ENCODE measurements at places on chromosomes 16 and 17. TPM values are rescaled to one million over a fixed set of nuclear protein-coding genes. Genes with fewer than 3 reads are reported as not detected.

Gene COA3
- total RNA-seq, result 15.2 TPM

Gene KRTAP4-3
- total RNA-seq, result not detected

GRCh38 chr16:69064124-69064763 is 41.2 kb upstream of the HAS3 start:
- no peaks in the 10 kb centered on the region for H3K27me3 ChIP-seq
- H3K4me3 ChIP-seq, result no peak overlapping the region
- H3K27ac ChIP-seq, result no peak overlapping the region
- peaks cover 4% of the 10 kb centered on the region for H3K4me1 ChIP-seq
- no peak for DNase-seq
- H3K36me3 ChIP-seq, result peaks cover 3% of the 10 kb centered on the region

DNA sequence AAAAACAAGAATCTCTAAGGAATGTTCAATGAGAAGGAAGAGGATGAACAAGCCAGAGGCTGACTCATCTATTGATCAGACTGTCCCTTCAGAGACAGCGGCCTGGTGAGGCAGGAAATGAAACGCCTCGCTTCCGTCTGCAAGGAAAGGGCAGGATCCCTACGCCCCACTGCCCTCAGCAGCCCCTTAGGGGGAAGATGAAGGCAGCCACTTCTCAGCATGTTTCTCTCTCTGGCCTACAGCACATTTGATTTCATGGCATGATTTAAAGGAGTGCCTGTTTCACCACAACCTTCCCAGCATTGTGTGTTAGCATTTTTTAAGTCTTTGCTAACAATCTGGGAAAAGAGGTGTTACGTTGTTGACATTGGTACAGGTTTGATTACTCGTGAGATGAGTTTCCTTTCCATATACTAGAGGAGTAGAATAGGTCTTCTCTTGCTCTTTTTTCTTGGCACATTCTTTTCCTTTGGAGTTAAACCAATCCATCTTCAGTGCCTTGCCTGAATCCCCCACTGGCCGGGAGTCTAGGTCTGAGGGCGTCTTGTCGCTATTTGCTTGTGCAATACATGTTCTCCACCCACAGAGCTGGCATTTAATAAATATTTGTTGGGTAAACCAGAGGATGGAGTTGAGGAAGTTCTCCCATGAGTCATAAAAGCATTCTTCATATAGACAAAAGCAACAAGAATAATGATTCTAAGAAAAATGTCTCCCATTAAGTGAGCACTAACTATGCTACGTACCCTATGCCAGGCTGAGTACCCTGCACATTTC is 47.4 kb downstream of the RBFOX3 start:
- no peak overlapping the region for H3K27ac ChIP-seq
- peaks cover 4% of the 10 kb centered on the region for H3K36me3 ChIP-seq
- H3K4me3 ChIP-seq, result no peak overlapping the region
- no peak for DNase-seq
- no peaks in the 10 kb centered on the region for H3K4me1 ChIP-seq

GRCh38 chr16:81181013-81181720 is 57.3 kb upstream of the BCO1 start:
- peaks cover 28% of the 10 kb centered on the region for H3K27me3 ChIP-seq
- DNase-seq, result no peak

GRCh38 chr16:56983211-56983751 is 6.1 kb upstream of the NLRC5 start:
- H3K4me1 ChIP-seq, result peaks cover 55% of the 10 kb centered on the region
- H3K4me3 ChIP-seq, result no peak overlapping the region
- peak overlapping the region; percentile 21 for H3K27ac ChIP-seq
- H3K27me3 ChIP-seq, result no peaks in the 10 kb centered on the region
- DNase-seq, result no peak

DNA sequence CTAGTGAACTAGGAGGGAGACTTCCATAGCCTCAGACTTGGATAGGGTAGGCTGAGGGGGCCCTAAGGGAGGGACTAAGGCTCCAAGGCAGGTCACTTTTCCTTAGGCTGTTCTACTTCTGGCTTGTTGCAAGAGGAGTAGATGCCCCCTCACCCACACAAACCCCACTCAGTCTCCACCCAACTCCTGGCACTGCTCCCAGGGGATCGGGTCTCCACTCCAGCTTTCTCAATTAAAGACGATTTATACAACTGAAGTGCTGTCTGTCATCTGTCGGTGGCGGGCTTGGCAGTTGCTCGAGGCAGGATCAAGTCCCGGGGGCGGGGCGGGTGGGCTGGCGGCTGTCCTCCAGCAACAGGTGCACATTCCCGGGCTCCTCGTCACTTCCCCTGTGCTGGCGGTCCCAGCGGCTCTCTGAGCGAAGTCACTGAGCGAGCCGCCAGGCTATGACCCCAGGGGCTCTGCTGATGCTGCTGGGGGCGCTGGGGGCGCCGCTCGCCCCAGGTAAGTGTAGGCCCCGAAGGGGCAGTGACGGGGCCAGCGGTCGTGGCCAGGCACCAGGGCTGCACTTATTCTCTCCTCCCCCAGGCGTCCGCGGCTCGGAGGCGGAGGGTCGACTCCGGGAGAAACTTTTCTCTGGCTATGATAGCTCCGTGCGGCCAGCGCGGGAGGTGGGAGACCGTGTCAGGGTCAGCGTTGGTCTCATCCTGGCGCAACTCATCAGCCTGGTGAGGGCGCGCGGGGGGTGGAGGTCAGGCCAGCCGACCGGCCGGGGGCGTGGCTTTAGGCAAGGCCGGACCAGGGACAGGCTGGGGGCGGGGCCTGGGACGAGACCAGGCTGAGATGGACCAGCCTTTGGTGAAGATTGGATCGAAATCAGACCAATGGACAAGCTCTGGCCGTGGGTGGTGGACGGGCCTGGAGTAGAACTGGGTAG is at the start of gene CHRNB1:
Gene CHRNB1, plus strand, starts transcription at position 380 of the 937 bp plus-strand sequence. Its CDS starts 67 bp downstream, at position 447.
- no peak for DNase-seq
- H3K27me3 ChIP-seq, result peaks cover 63% of the 10 kb centered on the region
- H3K36me3 ChIP-seq, result peaks cover 13% of the 10 kb centered on the region
- peak within 1 kb of the TSS; percentile 87 for H3K4me3 ChIP-seq
- peaks cover 20% of the 10 kb centered on the region for H3K4me1 ChIP-seq
- peak within 1 kb of the TSS; percentile 21 for H3K27ac ChIP-seq

DNA sequence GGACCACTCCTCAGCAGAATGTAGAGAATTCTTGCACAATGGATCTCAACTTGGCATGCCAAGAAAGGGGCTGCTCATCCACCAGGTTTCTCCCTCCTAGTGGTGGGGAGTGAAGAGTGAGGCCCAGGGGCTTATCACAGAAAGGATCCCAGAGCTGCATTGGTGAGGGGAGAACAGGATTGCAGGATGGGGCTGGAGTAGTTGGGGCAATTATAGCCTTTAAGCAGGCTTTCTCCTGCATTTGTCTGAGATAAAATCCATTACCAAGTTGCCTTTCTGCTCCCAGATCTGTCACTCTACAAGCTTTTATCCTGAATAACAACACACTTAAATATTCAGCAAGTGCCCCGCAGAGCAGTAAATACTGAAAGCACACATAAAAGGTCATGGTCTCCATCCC is 130.8 kb upstream of the CES5A start:
- H3K27ac ChIP-seq, result no peak overlapping the region
- H3K27me3 ChIP-seq, result peaks cover 49% of the 10 kb centered on the region
- H3K36me3 ChIP-seq, result no peaks in the 10 kb centered on the region
- no peak overlapping the region for H3K4me3 ChIP-seq

Data from T-helper 17 cell (primary cell).